ENCODE measurements at places on chromosomes 2 and 18.

DNA sequence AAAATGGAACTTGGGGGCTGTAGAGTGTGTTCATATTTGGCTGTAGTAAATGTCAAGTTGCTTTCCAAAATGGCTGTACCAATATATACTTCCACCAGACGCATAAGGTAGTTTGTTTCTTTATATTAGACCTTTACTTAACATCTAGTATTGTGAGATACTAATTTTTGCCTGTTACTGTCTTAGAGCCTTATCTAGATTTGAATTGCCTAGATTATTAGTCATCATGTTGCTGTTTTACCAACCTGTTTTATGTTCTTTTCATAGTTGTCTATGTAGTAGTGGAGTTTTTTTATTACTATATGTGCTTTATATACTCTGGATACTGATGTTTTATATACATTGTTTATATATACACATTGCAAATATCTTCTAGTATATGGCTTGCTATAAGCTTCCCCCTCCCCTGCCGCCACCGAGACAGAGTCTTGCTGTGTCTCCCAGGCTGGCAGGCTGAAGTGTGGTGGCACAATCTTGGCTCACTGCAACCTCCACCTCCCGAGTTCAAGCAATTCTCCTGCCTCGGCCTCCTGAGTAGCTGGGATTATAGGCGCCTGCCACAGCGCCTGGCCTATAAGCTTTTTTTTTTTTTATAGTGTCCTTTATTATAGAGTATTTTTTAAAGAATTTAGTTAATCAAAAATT lies 18.9 kb downstream of the SLC39A10 start:
- DNase-seq, result no peak

GRCh38 chr18:44725300-44726058 lies 44.8 kb downstream of the SETBP1 start:
- DNase-seq, result no peak

- no peak for DNase-seq
These were observed 39.0 kb downstream of the NOL10 start for GRCh38 chr2:10650761-10651160.

DNA sequence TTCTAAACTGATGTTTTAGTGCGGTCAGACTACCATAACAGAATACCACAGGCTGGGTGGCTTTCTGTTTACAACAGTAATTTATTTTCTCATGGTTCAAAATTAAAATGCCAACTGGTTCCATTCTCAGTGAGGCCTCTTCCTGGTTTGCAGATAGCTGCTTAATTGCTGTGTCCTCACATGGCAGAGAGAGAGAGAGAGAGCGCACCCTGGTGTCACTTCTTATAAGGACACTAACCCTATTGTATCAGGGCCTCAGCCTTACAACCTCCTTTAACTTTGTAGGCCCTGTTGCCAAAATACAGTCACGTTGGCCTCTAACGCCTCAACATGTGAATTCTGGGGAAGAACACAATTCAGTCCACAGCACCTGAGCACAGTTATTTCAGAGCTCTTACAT lies 37.5 kb upstream of the ZNF385B start:
- DNase-seq, result no peak

DNA sequence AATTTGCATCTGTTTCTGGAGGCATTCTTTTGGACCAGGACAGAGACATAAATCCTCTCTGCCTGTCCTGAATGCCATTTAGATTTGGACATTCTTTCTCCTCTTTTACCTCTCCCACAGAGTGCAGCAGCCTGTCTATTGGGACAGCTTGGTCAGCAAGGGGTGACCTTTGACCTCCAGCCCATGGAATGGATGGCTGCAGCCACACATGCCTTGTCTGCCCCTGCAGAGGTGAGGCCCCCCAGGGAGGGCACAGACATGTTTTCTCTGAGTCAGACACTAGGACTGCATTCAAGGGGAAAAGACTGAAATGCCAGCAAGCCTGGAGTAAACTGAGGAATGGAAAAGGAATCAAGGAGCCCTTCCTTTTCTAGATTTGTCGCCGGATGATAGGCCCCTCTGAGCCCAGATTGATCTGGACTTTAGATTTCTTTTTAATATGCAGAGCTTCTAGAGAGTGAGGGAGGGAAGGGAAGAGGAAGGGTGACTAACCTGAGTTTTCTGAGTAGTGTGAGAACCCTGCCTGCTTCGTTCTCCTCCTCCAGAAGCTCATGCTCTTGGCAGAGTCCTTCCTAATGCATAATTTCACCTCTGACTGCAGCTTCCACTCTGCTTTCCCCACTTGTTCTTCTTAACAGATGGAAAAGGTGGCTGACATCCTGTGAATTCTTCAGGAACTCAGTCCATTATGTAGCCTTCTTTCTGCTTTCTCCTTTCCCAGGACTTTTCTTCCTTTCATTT lies 16.1 kb upstream of the TTLL4 start:
- DNase-seq, result no peak

DNA sequence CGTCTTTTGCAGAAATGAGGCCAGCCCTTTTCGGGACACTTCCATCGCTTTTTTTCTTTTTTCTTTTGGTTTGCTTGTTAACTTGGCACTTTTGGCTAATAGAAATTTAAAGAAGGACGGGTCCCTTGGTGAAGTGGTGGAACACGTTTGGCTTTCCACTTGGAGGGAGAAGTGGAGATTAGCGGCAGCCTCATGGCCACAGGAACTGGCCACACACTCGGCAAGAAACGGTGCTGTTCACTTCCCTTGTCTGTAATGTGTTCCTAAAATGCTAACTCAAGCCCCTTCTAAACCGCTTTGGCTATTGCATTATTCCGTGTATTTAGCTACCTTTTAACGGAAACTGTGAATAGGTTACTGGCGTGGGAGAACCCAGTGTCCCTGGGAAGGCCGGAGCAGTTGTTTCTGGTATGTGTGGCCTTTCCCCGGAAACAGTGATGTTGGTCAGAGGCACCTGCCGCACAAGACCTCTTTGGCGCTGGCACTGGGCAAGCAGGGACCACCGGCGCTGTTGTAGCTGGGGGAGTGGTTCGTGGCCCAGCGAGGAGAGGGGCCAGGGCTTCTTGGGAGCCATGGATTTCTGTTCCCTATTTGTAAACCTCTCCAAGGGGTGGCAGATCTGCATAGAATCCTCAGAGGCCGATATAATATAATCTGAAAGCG lies 981 bp downstream of the RAMP1 start:
- no peak for DNase-seq

DNA sequence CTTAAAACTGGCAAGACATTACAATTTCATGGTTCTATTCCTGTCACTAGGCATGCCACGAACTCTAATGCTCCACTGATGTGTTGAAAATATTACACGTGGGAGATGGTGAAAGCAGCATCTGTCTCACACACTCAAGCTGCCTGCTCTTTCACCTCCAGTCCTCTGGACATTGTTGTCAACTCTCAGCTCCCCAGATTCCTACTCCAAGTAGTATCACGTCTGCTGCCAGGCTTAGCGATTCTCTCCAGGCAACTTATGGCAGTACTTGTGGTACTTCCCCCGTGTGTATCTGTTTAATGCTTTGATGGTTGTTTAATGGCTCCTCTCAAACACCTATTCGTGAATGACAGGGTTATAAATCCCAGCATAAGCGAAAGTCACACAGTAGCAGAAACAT lies 103.8 kb downstream of the TMEFF2 start:
- DNase-seq, result no peak

GRCh38 chr2:197179744-197180498 lies 130.7 kb downstream of the ANKRD44 start:
- DNase-seq, result no peak

- DNase-seq, result no peak
These were observed 111.7 kb upstream of the ZEB2 start for GRCh38 chr2:144631636-144632035.

DNA sequence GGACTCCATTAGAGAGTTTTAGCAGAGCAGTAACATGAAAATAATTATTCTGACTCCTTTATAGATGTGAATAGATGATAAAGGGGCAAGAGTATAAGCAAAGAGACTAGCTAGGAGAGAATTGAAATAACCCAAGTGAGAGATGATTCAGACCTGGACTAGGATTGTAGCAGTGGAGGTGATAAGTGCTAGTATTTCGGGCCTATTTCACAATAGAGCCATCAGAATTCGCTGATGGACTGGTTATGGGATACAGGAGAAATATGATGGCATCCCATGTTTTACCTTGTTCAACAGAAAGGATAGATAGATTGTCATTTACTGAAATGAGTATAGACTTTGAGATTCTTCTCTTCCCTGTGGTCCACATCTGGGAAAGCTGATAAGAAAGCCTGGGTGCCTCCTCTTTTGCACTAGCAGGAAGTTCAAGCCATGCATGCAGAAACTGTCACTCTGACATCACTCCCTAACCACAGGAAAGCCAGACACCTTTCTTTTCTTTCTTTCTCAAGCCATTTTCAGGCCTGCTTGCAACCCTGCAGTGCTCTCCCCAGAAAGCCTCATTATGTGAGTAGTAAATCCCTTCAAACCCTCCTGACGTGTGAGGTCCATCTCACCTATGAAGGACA lies 25.3 kb downstream of the DYNAP start:
- no peak for DNase-seq

- DNase-seq, result no peak
These were observed 39.7 kb upstream of the NEDD4L start for GRCh38 chr18:58004317-58004716.

DNA sequence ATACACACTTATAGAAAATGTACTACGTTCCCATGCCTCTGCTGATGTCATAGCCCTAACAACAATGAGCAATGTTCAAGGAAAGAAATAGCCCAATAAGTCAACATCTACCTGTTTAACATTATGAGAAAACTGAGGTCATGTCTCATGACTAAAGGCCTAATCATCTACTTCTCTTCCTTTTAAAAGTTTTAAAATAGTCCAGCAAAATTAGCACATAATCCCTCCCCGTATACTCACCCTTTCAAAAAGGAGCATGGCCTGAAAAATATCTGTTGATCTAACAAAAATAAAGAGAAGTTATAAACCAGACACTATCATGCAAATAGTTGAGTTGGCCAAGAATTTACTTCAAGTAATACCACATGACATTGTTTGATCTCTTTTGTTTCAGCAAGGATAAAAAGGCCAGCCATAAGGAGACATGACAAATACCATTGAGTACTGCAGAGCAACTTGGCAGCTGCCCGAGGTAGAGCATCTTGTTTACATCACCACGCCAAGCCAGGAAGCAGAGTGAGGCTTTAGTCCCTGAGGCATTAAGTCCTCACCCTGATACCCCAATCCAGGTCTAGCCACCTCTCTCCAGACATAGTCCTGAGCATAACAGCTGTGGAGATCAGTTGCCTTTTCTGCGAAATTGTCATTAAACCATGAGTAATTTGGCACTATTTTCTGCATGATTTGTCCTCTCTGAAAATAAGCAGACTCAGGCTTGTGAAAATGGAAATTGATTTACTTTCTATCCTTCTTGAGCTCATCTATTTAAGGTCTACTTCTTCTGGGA lies 137.4 kb upstream of the ETAA1 start:
- DNase-seq, result no peak

- no peak for DNase-seq
These were observed 27.9 kb upstream of the ODC1 start for GRCh38 chr2:10475811-10476660.

DNA sequence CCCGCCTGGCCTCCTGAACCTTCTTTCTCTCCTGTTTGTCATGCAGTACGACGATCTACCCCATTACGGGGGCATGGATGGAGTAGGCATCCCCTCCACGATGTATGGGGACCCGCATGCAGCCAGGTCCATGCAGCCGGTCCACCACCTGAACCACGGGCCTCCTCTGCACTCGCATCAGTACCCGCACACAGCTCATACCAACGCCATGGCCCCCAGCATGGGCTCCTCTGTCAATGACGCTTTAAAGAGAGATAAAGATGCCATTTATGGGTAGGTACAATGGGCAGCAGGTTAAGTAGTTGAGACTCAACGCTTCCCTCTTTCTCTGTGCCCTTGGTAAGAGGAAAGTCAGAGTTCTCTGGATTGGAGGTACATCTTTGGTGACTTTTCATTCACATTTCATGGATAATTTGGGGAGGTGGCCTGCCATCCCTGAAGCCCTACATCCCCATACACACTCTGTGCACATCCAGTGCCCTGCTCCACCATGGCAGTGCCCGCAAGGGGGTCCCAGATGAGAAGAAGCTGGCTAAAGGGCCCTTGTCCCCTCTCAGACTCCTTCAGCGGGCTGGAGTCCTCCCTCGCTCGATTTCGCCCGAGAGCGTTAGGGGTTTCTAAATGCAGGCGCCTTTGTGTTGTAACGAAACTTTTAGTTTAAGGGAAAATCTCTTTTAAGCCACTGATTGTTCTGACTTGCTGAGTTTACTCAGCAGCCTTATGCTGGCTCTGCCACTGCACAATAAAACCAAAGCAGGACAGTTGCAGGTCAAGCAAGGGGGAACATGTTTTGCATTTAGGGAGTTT lies 3.0 kb downstream of the MEIS1 start:
- no peak for DNase-seq

DNA sequence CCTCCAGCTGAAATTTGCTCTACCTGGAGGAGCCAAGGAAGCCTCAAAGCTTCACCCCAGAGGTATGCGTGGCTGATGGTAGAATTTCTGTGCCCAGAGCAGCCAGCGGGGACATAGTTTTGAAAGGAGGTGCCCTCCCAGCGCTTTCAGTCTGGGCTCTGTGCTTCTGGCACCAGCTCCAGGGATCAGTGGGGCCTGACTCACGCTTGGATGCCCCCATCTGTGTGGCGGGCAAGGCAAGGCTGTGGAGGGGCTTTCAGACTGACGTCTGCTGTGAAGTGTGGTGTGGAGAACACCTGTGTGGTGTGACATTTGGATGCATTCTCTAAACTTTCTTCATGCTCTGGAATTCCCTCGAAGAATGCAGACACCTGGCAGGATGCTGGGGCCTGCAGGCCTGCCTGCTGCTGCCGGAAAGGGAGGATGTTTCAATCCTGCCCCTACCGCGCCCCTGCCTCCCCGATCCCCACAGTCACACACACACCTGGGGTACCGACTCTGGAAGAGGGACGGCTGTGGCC lies 84.1 kb downstream of the CTIF start:
- DNase-seq, result no peak

DNA sequence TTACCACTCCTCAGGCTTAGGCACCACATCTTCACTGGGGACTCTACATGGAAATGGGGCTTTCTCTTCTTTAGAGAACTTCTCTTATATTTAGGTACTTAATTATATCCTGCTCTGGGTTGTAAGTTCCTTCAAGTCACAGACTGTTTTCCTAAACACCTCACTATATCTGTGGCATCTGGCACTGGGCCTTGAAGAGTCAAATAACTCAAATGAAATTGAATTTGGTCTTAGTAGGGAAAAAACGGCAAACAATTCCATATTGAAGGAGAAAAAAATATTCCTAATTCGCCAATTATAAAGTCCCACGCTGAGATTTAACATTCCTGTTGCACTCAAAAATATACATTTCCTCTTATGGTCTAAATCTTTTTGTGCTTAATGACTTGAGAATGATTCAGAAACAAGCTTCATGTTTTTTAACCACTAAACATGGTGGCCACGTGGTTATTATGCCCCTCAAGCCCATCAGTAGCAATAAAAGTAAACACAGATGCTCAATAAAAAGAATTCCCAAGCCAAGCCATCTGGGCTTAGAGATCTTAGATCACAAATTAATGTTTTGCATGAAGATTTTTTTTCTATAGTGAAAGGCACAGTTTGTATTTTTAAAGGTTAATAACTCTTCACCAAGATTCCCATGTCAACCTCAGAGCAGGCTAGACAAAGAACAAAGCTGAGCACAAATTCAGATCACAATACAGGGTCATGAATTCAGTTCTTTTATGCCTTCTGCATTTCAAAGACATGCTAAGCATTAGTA lies 105.5 kb upstream of the SYT4 start:
- DNase-seq, result no peak
